Renal cortex interstitium (tissue), 15 donors: ENCODE measurements at places on chromosomes 6 and 20.
A peak's percentile ranks its signal among the peaks of the same experiment; 100 is the strongest.

DNA sequence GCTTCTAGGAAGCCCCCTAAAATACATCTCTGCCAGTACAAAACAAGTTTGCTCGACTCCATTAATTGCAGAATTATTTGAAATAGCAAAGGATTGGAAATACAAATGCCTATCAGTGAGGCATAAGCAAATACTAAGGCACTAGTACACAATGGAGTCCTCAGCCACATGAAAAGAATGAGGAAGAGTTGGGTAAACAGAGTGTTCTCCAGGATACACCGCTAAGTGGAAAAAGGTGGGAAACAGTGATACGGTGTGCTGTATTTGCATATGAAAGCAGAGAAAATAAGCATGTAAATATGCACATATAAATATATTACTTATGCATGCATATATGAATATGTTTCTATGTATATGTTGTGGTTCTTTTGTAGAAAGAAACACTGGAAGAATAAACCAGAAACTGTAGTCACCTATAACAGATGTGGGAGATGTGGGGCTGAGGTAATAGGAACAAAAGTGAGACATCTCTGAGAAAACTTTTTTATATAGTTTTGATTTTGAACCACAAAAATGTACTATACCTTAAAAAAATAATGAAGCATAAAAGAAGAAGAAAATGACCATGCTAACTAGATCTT is 143.4 kb upstream of the MYLIP start:
- no peak for DNase-seq

DNA sequence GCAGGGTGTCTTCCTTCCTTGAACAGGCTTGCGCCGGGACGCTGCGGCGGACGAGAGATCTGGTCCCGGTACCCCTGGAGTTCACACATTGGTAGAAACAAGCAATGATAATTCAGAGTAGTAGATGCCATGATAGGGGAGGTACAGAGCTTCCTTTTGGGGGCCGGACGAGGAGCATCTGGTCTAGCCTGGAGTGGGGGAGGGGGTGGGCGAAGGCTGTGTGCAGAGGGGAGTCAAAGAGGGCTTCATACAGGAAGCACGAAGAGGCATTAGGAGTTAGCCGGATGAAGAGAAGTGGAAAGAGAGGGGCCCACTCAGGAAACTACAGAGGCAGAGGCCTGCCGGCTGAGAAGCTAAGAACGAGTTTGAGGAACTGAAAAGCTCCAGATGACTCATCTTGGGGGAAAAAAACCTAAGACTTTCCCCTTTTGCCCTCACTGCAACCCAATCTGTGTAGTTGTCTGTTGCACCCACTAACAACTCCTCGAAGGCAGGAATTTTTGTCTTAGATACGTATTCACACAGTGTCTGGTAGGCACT is 611 bp downstream of the CNPY3 start:
- peak; percentile 67 for DNase-seq

DNA sequence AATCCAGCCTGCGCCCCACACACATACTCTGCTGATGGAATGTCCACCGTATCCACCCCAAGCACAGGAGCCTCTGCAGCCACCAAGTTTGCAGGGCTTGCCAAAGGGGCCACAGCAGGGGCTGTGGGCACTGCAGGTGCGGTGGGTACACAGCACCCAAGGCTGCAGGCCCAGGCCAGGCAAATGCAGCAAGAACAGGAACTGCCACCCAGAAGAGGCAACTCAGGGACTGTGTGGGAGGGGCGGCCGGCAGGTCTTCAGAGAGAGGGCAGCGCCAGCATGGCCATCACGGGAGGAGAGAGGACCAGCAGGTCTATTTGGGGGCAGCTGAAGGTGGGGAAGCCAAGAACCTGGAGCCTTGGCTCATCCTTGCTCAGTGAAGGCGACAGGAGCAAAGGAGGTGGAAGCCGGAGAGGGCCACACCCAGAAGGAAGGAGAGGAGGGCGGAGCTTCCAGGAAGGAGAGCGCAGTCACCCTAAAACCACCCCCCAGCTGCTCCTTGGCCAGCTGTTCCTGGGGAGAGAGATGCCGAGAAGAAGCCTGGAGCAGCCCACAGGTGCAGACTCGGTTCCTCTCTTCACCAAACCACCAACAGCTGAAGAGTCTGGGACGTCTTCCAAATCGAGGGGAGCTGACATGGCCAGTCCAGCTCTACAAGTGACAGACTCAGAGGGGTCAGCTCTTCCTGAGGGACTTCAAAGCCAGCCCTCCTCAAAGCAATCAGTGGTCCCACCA is 265.1 kb upstream of the CDYL start:
- no peak for DNase-seq

GRCh38 chr6:107436881-107437280 is 22.5 kb downstream of the PDSS2 start:
- no peak for DNase-seq

GRCh38 chr20:62611819-62612218 is 30.5 kb upstream of the SLCO4A1 start:
- DNase-seq, result no peak

GRCh38 chr6:111681860-111682259 is 76.2 kb upstream of the TRAF3IP2 start:
- DNase-seq, result no peak

- DNase-seq, result no peak
Observed at GRCh38 chr6:13303668-13304017, 24.7 kb downstream of the TBC1D7 start.

DNA sequence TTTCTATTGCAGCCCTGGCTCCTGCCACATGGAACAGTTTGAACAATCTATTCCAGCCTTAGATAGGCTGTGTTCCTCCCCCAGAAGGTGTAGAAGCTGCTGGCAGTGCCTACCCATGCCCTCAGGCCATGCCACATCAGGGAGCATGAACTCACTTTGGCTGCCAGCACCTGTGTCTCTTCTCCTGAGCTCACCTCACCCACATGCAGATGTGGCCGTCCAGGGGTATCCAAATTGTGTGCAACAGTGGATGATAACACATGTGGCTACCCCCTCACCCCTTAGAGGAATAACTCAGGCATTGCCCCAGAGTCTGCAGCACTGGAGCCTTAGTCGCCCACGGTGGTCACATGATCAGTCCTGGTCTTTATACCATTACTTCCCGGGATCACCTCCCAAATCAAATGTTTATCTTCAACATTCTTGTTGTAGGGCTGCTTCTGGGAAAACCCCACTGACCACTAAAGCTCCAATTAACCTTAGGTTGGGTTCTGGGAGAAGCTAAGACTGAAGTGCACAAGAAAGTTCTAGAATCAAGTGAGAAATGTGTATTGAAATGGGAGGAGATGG is 110.4 kb downstream of the BANF2 start:
- no peak for DNase-seq
